ENCODE measurements at places on chromosomes 3 and 15.

DNA sequence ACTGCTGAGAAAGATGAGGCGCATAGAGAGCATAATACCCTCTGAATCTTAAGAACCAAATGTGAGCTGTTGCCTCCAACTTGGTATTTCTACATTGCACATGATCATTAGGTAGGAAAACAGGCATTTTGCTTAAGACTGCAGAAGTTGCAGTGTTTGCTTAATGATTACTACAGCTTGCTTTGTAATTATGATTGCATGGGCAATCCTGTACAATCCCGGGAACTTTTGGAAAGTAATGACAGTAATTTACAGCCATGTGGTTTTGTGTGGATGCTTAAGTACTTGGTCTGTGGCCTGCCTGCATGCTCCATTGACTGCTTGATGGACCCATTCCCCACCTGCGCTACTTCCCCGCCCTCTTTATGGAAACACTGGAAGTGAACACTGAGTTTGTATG lies 301.1 kb downstream of the DIPK2A start:
- no peak for DNase-seq

DNA sequence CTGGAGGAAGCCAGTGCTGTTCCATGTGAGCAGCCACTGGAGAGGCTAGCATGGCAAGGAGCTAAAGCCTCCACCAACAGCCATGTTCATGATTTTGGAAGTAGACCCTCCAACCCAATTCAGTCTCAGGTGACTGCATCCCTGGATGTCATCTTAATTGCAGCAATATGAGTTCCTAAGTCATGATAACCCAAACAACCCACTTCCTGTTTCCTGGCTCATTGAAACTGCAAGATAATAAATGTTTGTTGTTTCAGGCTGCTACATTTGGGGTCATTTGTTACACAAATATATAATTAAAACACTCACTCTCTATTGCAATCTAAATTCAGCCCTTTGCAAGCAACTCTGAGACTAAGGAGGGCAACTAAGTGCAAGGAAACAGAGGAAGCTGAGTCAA lies 62.4 kb upstream of the SLC24A5 start:
- DNase-seq: no peak

- no peak for DNase-seq
Measured at GRCh38 chr3:178795349-178795748, 259.1 kb downstream of the KCNMB2 start.

DNA sequence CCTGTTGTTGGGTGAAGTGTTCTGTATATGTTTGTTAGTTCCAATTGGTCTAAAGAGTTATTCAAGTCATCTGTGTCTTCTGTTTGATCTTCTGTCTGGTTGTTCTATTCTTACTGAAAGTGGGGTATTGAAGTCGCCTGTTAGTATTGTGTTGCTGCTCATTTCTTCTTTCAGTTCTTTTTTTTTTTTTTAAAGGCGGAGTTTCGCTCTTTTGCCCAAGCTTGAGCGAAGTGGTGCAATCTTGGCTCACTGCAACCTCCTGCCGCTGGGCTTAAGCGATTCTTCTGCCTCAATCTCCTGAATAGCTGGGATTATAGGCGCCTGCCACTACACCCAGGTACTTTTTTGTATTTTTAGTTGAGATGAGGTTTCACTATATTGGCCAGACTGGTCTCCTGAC lies 23.5 kb downstream of the PFN2 start:
- DNase-seq: no peak

All from activated CD4-positive, alpha-beta T cell treated with anti-CD3 and anti-CD28 coated beads, Interleukin-2, amount 50 U/mL, for 1 hour (primary cell).